ENCODE measurements at places on chromosomes 2 and 18.

- no peaks in the 10 kb centered on the region for H3K27me3 ChIP-seq
- H3K4me3 ChIP-seq, result peak overlapping the region; percentile 69
- no peak for DNase-seq
- peak overlapping the region; percentile 100 for H3K27ac ChIP-seq
- H3K36me3 ChIP-seq, result no peaks in the 10 kb centered on the region
Observed at GRCh38 chr2:237686659-237687136, 59.3 kb downstream of the LRRFIP1 start.

- H3K4me1 ChIP-seq, result peaks cover 2% of the 10 kb centered on the region
- no peaks in the 10 kb centered on the region for H3K36me3 ChIP-seq
- H3K4me3 ChIP-seq, result no peak overlapping the region
Observed at GRCh38 chr18:46712406-46712805, 44.4 kb downstream of the ST8SIA5 start.

DNA sequence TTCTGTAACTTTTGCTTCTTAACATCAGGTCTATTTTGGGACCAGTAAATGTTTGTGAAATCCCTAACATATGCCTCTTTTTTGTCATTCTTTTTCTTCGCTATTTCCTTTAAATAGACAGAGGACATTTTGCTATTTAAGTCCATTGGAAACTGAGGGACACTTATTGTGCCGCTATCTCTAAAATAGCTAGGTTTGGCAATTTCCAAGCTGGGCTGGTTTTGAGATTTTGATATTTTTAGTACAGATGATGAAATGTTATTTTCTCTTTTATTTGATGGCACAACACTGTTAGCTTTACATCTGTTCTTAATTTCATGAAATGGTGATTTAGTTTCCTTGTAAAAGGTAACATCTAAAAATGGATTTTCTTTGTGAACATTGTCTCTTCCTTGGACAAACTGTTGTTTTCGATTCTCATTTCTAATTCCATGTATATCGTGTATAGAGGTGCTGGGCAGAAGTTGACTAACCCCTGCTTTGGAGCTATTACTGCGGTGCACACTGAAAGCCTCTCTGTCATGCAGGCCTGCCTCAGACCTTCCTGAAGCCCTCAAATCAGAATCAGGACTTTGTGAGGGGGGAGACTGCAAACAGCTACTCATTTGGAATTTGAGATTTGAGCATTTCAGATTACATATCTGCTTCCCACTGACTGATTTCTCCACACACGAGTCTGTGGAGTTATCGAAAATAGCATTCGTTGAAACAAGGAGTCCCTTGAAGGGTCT, 594 bp downstream of the RAD51AP2 start:
- no peaks in the 10 kb centered on the region for H3K4me1 ChIP-seq
- H3K27ac ChIP-seq, result no peak overlapping the region
- no peak for DNase-seq
- H3K36me3 ChIP-seq, result peaks cover 5% of the 10 kb centered on the region
- H3K27me3 ChIP-seq, result peaks cover 20% of the 10 kb centered on the region

DNA sequence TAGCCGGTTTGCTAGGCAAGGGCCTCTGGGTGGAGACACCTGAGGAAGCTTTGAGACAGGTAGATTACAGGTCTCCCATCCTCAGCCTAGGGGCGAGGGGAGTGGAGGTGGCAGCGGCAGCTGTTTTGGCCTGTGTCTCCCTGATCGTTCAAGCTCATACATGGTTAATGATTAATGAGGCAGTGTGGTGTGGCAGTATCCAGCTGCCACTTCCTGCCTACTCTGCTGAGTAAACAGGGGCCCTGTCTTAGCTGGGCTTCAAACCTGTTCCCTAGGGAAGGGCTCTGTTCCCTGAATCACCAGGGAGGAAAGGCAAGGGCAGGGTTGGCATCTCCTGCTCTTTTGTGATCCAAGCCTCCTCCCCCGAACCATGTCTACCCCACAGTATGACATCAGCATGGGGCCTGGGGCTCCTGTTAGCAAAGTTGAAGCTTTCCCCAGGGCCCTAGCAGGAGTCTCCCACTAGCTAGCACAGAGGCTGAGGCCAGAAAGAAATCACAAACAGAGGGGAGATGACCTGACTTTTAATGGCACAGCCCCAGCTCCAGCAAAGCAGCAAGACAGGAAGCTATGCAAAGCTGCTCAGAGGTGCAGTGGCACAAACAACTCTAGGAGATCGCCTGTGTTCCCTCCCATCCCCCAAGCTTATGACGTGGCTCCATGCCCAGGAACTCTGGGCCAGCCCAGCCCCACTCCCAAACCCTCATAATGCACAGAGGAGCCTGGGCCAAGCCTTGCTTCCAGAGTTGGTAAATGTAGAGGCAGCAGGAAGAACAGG, 3.7 kb upstream of the TUBA4B start:
- peak overlapping the region; percentile 99 for H3K4me3 ChIP-seq
- H3K36me3 ChIP-seq, result peaks cover 44% of the 10 kb centered on the region
- no peaks in the 10 kb centered on the region for H3K27me3 ChIP-seq
- H3K4me1 ChIP-seq, result peaks cover 28% of the 10 kb centered on the region
- H3K27ac ChIP-seq, result peak overlapping the region; percentile 96

DNA sequence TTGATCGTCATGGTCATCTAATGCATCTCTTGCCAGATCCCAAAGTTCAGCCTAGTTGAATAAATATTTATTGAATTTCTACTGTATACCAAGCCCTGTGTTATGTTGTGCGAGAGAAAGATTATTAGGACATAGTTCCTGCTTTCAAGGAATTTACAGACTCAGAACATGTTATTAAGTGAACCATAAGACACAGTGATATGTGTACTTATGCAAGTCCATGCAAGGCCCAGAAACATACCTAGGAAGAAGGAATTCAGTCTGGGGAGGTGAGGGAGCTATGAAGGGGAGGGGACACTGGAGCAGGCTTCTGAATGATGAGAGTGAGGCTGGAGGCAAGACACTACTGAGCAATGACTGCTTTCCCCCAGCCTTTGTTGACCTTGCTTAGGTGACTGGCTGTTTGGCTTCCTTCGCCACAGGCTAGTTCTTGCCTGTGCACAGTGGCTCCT, 81.4 kb downstream of the ACAA2 start:
- H3K27ac ChIP-seq, result no peak overlapping the region
- no peaks in the 10 kb centered on the region for H3K36me3 ChIP-seq
- DNase-seq, result no peak
- H3K4me1 ChIP-seq, result no peaks in the 10 kb centered on the region
- no peak overlapping the region for H3K4me3 ChIP-seq
- H3K27me3 ChIP-seq, result peaks cover 8% of the 10 kb centered on the region

DNA sequence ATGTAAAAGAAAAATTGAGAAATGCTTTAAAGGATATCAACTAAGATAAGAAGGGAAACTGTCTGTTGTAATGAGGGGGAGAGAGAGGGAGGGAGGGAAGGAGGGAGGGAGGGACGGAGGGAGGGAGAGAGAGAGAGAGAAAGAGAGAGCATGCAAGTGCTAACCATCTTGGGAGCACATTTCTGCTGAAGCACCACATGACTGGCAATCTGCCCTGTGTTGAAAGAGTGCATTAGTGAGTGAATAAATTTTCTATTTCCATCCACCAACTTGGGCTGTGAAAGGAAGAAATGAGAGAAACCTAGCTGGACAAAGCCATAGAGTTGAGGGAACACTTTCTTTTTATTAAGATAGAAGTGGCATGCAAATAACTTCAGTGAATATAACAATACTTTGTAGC, 110.7 kb downstream of the TMX3 start:
- DNase-seq, result no peak
- H3K4me3 ChIP-seq, result no peak overlapping the region
- no peaks in the 10 kb centered on the region for H3K36me3 ChIP-seq
- no peak overlapping the region for H3K27ac ChIP-seq
- peaks cover 2% of the 10 kb centered on the region for H3K27me3 ChIP-seq
- no peaks in the 10 kb centered on the region for H3K4me1 ChIP-seq

DNA sequence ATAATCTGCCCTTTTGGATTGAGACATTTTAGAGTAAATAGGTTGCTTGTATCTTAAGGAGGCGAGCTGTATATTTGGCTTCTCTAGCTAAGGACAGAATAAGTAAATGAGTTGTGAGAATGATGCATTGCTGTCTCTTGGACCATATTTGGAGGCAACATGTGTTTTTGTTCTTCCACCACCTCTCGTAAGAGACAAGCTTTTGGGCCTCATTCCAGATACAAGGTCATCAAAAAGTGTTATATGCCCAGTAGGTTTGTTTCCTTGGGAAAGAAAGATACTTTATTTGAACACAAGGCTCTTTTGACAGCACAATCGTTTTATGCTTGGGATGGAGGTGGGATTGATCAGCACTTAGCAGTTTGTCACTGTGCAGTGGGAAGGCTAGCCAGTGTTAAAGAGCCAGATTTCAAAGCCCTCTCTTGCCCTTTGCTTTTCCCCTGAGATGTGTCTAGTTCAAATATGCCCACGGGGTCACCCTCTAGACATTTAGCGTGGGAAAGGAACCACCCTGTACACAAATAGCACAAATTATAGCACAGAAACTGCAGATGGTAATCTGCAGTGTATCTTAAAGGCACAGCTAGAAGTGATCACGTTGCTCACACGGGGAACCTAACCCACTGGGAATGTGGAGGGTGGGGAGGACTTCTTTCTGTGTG, 131.3 kb downstream of the MAP4K4 start:
- H3K4me1 ChIP-seq, result peaks cover 64% of the 10 kb centered on the region
- H3K27ac ChIP-seq, result peak overlapping the region; percentile 93
- no peaks in the 10 kb centered on the region for H3K27me3 ChIP-seq
- H3K4me3 ChIP-seq, result peak overlapping the region; percentile 42
- DNase-seq, result no peak
- no peaks in the 10 kb centered on the region for H3K36me3 ChIP-seq
